ENCODE measurements at places on chromosomes 1 and 21.

- no peak for DNase-seq
These were observed 70.9 kb downstream of the VPS13D start for GRCh38 chr1:12300706-12301105.

GRCh38 chr1:93715529-93716126 lies 34.0 kb upstream of the BCAR3 start:
- no peak for DNase-seq

- no peak for DNase-seq
These were observed 5.1 kb downstream of the CA14 start for GRCh38 chr1:150262388-150263320.

GRCh38 chr1:158146165-158146564 lies 34.5 kb upstream of the CD1D start:
- no peak for DNase-seq

DNA sequence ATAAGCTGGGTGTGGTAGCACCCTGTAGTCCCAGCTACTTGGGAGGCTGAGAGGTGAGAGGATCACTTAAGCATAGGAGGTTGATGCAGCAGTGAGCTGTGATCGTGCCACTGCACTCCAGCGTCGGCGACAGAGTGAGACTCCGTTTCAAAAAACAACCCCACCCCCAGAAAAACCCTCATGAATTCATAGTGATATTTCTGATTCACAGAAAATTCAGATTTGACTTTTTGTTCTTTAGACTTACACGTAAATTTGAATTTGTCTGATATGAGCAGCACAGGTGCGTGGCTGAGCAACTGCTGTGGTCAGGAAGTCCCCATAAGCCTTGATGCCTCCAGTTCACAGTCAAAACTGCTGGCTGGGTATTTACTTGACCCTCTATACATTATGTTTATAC lies 10.0 kb upstream of the MORC3 start:
- DNase-seq = no peak

DNA sequence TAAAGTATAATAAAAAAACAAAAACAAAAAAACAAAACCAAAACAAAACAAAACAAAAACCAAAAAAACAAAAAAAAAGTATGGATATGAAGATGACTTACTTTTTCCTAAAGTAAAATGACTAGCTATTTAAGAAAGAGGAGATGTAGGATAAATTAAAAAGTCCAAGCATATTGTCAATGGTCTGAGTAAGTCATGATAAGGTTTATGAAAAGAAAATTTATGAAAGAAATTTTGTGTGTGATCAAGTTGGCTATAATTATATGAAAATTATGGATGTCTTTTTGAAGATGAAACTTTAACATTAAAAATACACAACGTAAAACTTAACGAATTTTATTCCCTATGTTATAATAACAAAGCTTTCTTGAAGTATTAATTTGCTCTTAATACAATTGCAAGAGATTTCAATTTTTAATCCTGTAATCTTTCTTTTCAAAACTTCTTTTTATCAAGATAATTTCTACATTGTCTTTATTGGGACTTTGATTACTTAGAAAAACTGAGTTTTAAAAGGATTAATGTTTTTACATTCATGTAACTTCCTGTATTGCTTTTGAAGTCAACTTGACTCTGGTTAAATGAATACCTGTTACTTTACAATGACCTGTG lies 200.9 kb upstream of the IVNS1ABP start:
- no peak for DNase-seq

DNA sequence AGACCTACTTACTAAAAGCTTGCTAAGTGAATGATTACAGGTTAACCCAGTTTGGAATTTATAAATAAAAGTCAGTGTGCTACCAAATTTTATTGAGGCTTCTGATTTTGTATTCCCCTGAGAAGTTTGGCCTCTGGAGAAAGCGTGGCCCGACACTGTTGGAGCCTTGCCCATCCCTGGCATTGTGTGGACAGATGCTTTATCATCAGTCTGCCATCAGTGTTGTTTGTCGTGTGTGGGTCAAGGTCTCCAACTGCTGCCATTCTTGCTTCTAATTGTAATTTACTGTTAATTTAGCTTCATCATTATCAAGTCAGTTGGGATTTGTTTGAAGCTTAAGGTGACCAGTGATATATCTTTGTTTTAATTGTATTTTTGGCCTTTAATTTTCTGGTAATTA lies 62.0 kb upstream of the LPGAT1 start:
- DNase-seq = no peak

- no peak for DNase-seq
These were observed 67.0 kb downstream of the ARHGEF16 start for GRCh38 chr1:3521426-3521825.

DNA sequence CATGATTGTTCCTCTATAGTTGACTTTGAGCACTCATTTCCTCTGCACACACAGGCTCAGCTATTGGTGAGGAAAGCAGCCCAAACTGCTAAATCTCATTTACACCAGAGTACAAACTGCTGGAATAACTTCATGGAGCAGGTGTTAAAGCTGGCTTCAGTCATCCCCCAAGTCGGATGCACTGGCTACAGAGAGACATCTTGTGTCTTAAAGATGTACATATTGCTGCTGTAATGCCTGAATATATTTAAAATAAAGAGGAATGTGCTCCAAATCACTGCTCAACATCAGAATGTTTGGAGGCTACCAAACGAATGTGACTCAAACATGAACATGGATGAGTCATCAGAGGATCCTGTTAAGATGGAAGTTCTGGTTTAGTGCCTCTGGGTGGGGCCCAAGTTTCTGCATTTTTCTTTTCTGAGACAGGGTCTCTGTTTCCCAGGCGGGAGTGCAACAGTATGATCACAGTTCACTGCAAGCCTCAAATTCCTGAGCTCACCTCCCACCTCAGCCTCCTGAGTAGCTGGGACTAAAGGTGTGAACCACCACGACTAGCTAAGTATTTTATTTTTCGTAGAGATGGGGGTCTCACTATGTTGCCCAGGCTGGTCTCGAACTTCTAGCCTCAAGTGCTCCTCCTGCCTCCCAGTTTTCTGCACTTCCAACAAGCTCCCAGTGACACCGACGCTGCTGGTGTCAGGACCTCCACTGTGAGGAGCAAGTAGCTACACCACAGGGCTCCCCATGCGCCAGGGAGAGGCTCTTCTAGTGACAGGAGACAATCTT lies 79.0 kb upstream of the KRTAP19-8 start:
- peak; percentile 63 for DNase-seq

DNA sequence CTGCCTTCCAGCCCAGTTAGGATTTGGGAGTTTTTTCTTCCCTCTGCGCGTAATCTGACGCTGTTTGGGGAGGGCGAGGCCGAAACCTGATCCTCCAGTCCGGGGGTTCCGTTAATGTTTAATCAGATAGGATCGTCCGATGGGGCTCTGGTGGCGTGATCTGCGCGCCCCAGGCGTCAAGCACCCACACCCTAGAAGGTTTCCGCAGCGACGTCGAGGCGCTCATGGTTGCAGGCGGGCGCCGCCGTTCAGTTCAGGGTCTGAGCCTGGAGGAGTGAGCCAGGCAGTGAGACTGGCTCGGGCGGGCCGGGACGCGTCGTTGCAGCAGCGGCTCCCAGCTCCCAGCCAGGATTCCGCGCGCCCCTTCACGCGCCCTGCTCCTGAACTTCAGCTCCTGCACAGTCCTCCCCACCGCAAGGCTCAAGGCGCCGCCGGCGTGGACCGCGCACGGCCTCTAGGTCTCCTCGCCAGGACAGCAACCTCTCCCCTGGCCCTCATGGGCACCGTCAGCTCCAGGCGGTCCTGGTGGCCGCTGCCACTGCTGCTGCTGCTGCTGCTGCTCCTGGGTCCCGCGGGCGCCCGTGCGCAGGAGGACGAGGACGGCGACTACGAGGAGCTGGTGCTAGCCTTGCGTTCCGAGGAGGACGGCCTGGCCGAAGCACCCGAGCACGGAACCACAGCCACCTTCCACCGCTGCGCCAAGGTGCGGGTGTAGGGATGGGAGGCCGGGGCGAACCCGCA lies at the start of gene PCSK9:
Gene PCSK9, plus strand, starts transcription at position 207 of the 741 bp plus-strand sequence. Its CDS starts 290 bp downstream, at position 497.
- DNase-seq = no peak

GRCh38 chr1:147747966-147748365 lies 12.4 kb downstream of the GJA5 start:
- DNase-seq = no peak

DNA sequence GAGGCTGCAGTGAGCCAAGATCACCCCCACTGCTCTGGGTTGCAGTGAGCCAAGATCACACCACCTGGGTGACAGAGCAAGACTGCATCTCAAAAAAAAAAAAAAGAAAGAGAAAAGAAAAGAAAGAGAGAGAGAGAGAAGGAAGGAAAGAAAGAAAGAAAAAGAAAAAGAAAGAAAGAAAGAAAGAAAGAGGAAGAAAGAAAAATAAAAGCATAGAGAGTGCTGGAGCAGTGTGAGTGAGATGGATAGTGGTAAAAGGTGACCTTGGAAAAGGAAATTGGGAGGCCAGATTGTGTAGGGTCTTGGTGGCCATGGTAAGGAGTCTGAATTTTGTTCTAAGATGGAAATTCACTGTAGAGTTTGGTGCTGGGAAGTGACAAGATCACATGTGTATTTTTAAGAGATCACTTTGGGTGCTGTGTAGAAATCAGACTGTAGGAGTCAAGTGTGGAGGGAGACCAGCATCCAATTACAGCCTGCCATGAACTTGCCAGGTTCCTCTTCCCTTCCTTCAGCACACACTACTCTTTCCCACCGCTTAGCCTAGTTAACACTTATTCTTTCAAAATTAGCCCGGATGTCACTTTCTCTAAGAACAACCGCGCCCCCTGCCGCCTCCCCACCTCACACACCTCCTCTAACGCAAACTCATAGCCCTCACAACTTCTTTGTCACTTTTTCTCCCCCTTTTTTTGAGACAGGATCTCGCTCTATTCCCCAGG lies 17.9 kb downstream of the MTX1 start:
- peak; percentile 84 for DNase-seq

GRCh38 chr1:52554756-52555155 lies 1.9 kb upstream of the TUT4 start:
- DNase-seq = no peak

DNA sequence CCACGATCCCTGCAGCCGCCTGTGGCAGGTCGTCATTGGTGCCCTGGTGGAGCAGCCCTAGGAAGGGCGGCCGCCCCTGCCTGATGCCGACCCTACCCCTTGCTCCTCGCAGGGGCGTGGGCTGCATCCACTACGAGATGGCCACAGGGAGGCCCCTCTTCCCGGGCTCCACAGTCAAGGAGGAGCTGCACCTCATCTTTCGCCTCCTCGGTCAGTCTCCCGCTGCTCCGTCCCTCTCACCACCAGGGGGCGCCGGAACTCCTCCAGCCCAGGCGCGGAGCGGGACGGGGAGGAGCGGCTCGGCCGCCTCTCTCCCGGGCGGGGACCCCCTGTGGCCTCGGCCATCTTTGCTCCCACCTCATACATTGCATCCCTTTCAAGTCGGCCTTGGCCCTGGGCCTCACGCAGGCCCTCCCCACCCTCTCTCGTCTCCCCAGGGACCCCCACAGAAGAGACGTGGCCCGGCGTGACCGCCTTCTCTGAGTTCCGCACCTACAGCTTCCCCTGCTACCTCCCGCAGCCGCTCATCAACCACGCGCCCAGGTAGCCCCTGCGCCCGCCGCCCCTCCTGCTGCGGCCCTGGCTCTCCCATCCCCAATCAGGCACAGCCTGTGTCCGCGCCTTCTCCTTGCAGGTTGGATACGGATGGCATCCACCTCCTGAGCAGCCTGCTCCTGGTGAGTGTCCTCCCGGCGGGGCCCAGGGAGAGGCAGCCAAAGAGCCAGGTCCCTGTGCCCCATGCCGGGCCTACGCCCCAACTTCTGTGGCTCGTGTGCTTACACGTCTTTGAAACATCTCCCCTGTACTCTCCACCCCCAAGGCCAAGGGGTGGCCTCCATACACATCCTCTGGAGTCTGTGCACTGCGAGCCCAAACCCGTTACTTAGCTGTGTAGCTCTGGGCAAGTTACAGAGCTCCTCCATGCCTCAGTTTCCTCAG lies 24.7 kb downstream of the CDK18 start:
- DNase-seq = peak; percentile 23

DNA sequence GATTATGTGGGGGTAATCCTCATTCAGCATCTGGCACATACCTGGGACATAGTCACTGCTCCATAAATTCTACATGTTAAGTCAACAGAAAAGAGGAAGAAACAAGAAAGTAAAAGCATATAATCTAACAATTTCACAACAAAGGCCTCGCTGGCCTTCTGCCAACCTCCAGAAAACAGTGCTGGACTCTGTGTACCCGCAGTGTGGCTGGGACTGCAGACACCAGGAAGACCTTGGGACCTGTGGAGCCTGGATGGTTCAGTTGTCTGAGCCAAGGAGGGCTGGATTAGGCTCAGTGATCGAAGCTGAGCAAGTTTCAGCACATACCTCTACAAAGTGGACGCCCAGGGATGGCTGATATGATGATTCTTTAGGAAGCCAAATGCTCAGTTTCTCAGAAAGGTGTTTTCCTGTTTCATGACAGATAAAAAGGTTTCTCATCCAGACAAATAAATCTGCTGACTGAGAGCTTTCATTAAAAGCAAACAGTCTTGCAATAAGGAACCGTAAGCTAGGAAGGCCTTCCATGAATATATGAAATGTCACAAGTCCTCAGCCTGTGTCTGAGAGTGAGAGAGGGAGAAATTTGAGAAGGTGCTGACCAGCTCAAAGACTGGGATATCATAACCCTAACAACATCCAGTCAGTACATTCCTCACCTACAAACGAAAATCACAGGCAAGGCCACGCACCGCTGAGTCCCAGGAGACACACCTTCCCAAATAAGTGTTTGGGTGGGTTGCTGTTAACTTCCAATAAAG lies 48.4 kb downstream of the CAPZB start:
- DNase-seq = peak; percentile 36

GRCh38 chr1:61925591-61926298 lies 183.5 kb downstream of the PATJ start:
- DNase-seq = no peak

DNA sequence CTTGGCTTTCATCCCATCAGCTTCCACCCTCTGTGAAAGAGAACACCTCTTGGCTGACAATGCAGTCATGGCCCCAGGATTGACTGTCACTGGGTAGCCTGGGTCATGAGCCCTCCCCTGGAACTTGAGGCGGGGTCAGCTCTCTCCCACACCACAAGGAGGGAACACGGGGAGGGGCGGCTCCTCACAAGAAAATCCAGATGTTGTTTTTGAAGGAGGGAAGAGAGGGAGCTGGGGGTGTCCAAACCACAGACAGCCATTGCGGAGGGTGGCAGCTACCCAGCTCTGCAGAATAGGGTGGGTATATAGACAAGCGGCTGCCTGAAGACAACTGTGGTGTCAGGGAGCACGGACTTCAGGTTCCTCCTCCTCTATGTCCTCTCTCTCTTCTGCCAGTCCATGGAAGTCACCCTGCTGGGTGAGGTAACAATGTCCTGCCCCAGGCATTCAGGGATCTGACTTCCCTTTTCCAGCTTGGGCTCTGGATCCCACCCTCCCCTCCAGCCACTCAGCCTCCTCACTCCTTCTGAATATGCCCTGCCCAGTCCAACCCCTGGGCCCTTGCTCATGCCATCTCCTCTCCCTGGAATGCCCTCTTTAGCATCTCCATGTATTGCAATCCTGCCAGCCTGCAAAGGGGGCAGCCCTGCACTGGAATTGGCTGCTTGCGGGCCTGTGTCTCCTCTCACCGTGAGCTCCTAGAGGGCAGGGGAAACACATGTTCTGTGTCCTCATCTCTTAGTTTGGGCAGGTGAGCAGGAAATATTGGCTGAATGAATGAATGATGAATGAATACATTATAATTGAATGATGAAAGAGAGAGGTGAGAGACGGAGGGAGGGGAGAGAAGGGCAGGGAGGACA lies 60.9 kb upstream of the RUNX3 start:
- DNase-seq = no peak

GRCh38 chr1:154463512-154463990 lies 38.5 kb upstream of the TDRD10 start:
- DNase-seq = no peak

Measured in kidney glomerular epithelial cell (primary cell).